ENCODE measurements at places on chromosomes 5 and 9.
A peak's percentile ranks its signal among the peaks of the same experiment; 100 is the strongest.

DNA sequence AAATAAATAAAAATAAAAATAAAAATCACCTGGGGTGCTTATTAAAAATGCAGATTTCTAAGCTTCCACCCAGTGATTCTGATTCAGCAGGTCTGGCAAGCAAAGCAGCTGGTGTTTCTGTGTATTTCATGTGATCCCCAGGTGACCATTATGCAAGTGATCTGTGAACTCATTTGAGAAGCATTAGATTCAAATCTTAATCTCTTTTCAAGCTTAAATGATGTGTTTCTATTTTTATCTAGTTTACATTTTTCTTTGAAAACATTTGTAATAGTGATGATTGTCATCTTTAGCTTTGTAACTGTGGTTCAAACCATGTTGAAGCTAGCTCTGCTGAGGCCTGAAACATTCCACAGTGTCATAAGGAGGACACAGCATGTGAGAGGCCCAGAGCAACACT is 804.8 kb upstream of the ZNF608 start:
- no peak for DNase-seq

- no peak for DNase-seq
These were observed 52.3 kb downstream of the CAST start for GRCh38 chr5:96714450-96714849.

GRCh38 chr5:10513501-10514442 is 50.1 kb upstream of the ANKRD33B start:
- peak; percentile 77 for DNase-seq

DNA sequence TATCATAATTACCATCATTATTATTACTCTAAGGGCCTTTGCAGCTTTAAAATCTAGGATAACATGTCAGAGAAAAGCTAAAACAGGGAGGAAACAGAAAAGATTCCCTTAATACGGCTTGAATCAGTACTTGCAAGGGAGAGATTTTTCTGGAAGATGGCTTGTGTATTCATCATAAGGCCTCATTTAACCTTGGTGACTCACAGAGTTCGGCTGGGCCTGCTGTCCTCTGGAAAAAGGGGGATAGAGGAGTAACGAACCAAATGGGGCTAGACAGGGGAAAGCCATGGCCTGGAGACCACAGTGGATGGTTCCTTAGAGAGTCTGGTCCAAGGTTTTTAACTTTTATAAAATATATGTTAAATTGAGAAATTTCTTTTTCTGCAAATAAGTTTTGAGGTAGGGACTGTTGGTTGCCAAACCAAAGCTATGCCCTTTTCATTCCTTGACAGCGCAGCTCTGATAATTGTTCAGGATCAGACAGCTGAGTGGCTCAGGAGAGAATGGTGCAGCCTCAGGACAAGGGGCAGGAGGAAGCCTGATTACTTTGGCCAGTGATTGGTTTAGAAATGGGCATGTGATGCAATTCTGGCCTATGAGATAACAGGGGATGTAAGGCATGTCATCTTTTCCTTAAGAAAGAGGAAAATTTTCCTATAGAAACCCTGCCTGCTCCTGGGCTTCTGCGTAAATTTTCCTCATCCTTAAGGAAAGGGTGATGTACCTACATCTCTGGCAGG is 25.6 kb upstream of the GSN start:
- DNase-seq, result no peak

- DNase-seq, result no peak
These were observed 39.9 kb downstream of the PAX5 start for GRCh38 chr9:36993933-36994764.

DNA sequence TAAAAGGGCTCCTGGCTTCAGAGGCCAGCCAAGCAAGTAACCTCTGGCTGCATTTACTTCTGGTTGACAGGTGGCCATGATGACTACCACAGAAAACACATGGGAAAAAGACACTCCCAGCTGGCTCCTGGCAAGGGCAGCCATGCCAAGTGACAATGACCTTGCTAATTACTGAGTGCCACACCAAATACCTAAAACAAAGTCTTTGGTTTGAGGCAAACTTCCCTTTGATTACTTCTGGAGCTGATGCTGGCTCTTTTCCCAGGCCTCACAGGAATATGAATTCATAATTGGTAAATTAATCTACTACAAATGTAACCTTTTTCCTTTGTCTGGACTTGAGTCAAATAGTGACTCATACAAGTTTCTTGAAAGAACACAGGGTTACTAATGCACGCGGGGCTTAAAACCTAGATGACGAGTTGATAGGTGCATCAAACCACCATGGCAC is 61.0 kb downstream of the LPAR1 start:
- no peak for DNase-seq

DNA sequence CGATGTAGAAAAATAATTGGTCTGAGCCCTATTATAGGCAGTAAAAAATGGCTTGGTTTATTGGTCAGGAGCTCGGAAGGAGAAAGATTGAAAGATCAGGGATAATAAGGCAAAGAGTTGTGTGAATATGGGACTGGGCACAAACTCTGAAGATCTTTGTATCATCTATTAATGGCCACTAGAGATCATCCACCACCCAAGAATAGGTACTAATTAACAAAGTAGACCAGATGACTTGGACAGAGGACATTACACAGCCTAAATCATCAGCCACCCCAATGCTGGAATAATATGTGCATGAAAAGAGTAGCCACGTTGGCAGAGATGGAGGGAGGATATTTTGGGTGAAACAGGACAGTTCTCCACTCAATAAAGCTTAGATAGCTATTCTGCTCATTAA is 364.1 kb downstream of the EFNA5 start:
- no peak for DNase-seq

DNA sequence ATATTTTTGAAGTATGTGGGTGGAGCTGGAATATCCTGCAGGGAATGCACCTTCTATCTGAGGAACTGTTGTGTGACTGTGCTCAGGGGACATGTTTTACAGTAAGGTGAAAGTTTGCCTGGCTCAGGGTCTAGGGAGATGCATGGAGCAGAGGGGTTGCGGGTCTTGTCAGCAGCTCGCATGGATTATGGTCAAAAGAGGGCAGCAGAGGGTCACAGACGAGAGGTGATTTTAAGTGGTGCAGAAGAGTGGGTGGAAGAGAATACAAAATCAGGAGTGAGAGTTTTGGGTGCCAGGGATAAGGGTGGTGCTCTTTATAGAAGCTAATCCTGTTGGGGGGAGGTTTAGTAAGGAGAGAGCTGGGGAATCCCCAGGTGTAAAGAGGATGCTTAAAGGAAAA is 53.5 kb upstream of the GRIN3A start:
- no peak for DNase-seq

DNA sequence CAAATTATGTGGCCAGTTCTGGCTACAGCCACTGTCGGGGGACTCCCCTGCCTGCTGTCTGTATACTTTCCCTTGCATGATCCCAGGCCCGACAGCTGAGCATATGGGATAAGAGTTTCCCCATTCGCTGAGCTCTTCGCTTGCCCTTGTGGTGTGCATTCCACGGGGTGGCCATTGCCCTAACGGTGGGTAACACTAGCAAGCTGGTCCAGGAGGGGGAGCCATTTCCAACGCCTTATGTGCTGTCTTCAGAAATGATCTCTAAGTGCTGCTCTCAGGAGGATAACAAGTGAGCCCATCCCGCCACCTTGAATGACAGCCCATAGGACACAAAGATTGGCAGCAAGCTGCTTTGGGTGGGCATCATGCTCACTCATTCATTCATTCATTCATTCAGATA is 190.9 kb downstream of the FSTL4 start:
- no peak for DNase-seq

GRCh38 chr5:170171811-170172210 is 61.0 kb upstream of the C5orf58 start:
- DNase-seq, result no peak

GRCh38 chr9:113886026-113886369 is 9.9 kb downstream of the ZNF618 start:
- no peak for DNase-seq

DNA sequence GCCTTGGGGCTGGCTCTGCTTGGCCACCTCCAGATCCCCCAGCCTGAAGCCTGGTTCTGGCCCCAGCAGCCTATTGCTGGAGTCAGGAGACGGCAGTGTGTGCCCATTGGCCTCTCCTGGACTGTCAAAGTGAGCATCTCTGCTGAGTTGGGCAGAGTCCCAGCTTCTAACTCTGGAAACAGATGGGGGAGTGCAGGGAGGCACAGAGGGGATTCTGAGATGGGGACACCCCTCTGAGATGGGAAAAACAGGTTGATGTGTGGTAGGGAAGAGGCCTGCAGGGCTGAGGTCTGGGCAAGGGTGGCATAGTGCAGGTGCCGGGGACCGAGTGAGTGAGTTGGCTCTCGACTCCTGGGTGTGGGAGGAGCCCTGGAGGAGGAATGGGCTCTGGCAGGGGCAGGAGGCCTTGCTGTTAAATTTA is 27.5 kb downstream of the PHF2 start:
- no peak for DNase-seq

- DNase-seq, result peak; percentile 65
These were observed 33.5 kb upstream of the EBF1 start for GRCh38 chr5:159133041-159133741.

DNA sequence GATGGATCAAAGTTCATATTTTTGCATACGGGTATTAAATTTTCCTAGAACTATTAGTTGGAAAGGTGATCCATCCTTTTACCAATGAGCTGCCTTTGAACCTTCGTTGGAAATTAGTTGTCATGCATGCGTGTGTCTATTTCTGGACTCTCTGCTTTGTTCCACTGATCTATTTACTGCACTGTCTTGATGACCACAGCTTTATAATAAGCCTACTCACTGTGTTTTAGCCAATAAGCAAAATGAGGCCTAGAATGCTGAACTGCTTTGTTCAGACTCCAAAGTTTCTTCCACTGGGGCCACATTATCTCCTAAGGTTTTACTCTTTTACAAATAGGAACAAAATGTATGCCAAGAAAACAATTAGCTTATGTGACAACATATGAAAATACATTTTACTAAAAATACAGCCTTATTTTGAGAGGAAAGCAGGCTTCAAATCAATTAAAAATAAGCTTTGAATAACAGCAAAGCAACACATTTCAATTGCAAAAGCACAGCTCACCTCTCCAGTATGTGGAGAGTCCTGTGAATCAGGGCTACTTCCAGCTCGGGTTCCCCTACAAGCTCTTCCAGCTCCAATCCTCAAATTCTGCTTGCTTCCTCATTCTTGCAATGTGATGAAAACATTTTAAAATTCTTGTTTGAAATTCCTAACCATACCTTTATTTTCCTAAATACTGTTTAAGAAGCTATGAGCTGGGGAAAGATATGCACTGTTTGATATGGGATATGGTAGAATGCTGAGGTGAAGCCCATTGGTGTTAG is 72.0 kb downstream of the RETREG1 start:
- DNase-seq, result no peak

- no peak for DNase-seq
These were observed 5.2 kb downstream of the EPB41L4B start for GRCh38 chr9:109315480-109316206.

Data from GM04503 (cell line).